ENCODE measurements at places on chromosomes 6 and 20.
A peak's percentile ranks its signal among the peaks of the same experiment; 100 is the strongest.

GRCh38 chr6:52675372-52675771 lies 4.5 kb downstream of the TMEM14A start:
- DNase-seq, result no peak

DNA sequence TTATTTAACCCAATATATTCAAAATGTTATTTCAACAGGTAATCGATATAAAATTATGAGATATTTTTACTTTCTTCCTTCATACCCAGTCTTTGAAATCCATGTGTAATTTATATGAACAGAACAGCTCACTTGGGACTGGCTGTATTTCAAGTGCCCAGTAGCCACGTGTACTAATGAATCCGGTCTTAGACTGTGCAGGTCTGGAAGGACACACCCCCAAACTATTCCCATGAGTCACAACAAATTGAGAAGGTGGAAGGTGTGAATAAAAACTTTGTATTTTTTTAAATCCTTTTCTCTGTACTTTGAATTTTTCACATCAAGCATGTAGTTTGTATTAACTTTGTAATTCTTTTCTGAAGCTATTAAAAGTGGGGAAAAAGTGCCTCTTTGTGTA lies 2.8 kb downstream of the UNC5CL start:
- DNase-seq, result no peak

- DNase-seq, result no peak
Observed at GRCh38 chr20:10225439-10226060, 6.9 kb downstream of the SNAP25 start.

- no peak for DNase-seq
Observed at GRCh38 chr6:166441325-166442078, 58.8 kb upstream of the MPC1 start.

DNA sequence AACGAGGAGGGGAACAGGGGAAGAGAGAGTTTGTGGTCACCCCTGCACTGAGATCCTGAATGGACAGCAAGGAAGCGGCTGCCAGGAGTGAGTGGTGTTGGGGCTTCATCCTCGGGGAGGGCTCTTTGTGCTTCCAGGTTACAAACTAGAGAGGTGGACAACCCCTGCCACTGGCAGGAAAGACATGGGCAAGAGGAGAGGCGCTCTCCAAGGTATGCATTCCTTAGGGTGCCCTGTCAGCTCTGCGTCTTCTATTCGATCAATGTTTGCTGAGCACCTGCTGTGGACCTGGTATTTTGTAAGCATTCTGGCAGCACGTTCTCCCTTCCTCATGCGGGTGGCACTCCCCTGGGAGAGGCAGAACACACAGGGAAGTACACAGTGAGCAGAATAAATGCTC lies 93.6 kb downstream of the CDH4 start:
- DNase-seq, result no peak

DNA sequence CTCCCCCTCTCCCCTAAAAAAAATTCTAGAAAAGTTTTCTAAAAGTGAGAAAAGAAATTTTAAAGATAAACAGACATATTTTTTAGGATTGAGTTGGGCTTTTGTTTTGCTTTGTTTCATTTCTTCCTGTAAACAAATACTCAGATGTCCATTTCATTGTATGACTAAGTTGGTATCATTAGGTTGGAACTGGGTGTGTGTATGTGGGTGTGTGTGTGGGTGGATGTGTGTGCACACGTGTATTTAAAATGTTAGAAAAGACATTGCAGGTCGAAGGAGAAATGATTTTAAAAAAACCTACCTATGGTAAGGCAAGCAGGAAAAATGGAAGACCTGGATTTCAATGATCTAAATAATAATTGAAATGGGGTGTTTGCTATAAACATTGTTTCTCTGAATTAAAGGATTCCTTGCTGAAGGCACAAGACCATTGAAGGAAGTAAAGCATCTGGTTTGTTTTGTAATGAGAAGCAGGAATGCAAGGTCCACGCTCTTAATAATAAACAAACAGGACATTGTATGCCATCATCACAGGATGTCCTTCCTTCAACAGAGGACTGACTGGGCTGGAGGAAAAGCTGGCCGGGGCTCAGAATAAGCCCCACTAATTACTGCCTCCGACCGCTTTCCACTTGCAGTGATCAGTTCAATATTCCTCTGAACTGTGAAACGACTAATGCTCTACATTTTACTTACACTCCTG lies 996 bp upstream of the PRDM1 start:
- DNase-seq, result no peak

DNA sequence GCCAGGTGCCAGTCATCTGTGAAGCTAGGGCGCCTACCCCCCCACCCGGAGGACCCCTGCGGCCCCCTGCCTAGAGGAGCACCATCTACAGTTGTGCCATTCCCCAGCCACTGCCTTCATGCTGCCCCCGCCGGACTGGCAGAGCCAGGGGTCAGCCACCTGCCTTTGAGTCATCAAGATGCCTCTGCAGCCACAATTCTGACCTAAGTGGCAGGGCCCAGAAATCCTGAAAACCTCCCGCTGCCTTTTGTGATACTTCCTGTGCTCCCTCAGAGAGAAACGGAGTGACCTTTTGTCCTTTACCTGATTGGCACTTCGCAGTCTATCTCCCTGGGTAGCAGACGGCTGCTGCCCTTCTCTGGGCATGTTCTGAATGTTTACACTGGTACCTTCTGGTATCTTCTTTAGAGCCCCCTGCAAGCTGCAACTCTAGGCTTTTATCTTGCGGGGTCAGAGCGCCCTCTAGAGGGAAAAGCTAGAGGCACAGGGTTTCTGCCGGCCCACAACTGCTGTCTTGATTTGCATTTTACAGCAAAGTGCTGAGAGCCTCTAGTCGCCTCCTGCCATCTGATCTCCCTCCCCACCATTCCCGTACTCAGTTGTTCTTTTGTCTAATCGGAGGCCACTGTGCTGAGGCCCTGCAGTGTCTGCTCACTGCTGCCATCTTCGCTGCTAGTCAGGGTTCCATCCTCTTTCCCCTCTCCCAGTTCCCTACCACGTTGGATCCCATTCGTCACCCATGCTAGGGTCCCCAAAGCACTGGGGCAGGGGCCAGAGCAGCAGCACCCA lies 26.9 kb downstream of the SPATA2 start:
- no peak for DNase-seq

- no peak for DNase-seq
Observed at GRCh38 chr6:151012321-151013294, 147.1 kb downstream of the MTHFD1L start.

DNA sequence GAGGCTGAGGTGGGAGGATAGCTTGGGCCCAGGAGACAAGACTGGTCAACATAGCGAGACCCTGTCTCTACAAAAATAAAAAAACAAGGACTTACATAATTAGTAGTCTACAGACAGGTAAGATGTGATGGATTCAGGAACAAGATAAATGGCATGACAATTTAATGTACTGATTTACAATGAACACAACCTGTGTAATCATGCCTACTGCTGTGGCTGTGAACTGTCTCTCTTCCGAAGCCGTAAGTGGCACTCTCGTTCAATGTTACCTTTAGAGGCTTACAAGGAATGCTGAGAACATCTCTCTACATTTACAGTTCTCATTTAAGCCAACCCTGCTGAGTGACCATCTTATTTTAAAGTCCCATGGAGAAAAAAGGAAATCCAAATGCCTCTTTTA lies 134.8 kb upstream of the PRDM1 start:
- no peak for DNase-seq

GRCh38 chr6:71048320-71049164 lies 91.7 kb upstream of the B3GAT2 start:
- DNase-seq, result no peak

GRCh38 chr20:50799176-50799889 lies 4.5 kb downstream of the BCAS4 start:
- no peak for DNase-seq

DNA sequence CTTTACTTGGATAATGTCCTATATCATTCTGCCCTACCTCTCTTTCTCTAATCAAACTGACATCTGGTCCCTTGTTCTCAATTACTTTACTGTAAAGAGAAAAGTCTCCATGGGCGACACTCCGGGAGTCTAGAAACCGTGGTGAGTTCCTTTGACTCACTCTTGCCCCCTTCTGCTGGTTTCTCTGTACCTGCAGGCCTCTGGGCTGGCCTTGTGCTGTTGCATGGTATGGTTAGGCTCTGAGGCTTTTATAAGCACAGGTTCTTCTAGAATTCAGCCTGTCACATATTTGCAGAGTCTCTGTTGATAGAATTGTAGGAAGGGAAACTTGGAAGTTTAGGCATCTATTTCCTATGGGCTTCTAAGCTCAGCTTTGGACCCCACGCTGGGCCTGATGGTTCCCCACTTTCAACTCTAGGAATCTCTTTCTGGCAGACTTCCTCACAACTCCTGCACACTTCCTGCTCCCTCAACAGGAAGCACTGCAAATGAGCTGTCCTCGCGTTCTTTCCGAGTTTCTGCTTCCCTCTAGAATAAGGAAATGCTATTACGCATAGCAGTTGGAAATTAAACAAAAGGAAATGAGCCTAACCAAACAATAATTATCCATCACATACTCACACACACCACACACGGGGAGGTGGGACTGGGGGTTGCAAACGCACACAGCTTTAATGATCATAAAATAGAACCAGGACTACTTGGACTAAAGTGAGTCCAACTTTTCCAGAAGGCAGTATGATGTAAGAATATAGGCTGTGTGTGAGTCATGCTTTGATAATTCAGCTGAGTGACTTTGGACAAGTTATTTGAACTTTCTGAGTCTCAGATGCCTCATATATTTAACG lies 683.3 kb downstream of the QKI start:
- no peak for DNase-seq

- DNase-seq, result no peak
Observed at GRCh38 chr20:44650771-44651433, 597 bp downstream of the ADA start.

DNA sequence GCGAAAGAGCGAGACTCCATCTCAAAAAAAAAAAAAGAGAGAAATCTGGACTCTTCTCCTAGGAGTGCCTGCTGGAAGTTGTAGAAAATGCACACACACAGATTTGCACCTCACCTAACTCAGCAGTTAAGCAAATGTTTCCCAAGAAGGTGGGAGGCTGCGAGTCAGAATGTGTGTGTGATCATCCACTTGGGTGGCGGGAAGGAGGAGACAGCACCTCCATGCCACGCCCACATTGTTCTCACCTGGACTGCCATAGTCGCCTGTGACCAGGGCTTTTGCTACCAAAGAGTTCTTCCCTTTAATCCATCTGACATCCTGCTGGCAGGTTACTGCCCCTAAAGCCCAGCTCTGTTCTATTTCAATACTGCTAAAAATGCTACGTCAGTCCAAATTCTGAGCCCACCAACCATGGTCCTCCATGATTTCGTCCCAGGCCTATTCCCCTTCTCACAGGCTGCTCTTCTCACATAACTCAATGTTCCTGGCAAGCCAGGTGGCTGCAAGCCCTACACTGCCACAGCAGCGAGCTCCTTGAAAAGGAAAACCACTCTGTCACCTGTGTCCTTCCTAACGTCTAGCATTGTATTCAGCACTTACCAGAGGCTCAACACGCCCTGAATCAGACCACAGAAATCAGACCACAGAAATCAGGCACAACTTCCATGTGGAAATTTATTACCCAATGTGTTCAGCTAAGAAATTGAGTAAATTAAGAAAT lies 77.5 kb downstream of the PSMG4 start:
- no peak for DNase-seq

DNA sequence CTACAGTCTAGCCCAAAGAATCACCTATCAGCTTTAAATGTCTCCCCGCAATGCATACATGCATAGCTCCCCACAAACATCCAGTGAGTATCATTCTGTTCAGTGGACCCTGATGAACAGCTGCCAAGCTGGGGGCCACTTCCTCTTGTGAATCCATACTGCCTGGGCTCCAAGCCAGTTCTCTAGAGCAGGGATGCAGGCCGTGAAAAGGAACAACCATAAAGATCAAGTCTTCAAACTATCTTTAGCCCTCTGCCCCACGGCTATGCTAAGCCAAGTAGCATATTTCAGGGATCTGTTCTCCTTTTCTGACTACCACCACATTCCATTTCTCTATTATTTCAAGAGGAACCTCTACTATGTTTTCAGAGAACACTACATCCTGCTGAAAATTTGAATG lies 191.7 kb upstream of the BTBD3 start:
- DNase-seq, result no peak

- no peak for DNase-seq
Observed at GRCh38 chr20:12276011-12276673, 358.4 kb downstream of the BTBD3 start.

GRCh38 chr6:20058912-20059311 lies 153.4 kb downstream of the MBOAT1 start:
- no peak for DNase-seq

GRCh38 chr6:72411872-72412708 lies 209.8 kb upstream of the KCNQ5 start:
- DNase-seq, result peak; percentile 85

GRCh38 chr6:90118069-90118468 lies 178.6 kb downstream of the BACH2 start:
- no peak for DNase-seq

- no peak for DNase-seq
Observed at GRCh38 chr6:13004601-13005000, 288.0 kb downstream of the PHACTR1 start.

DNA sequence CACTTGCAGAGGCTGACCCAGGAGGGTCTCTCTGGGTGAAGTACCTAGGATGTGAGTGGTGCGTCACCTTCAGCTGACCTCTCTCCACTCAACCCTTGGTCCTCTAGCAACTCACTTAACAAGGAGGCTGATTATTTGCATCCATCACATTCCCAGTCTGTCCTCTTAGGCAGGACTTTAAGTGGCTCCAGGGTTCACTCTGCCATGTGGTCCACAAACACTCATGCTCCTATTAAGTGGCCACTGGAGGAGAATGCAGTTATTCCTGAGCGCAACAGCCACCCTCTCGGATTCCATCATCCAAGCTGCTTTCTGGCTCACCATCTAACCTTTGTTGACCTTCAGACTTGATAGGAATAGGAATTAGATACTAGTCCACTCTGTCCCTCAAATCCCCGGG lies 61.1 kb upstream of the SCAF8 start:
- no peak for DNase-seq

DNA sequence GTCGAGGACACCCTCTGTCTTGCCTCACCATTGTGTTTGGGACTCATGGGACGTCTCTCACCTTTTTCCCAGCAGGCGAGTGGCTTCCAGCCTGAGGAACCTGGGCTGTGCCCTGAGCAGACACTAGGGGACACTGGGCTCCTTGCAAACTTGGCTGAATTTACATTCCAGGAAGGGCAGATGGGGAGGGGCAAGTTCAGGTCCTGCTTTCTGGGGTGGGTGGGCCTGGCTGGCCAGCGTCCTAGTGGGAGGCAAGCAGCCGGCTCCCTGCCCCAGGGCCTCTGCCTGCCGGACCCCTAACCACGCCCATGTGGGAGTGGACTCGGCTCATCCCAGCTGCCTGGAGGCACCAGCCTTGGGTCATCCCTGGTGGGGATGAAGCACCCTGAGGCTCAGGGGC lies 48.2 kb upstream of the MLN start:
- DNase-seq, result no peak

DNA sequence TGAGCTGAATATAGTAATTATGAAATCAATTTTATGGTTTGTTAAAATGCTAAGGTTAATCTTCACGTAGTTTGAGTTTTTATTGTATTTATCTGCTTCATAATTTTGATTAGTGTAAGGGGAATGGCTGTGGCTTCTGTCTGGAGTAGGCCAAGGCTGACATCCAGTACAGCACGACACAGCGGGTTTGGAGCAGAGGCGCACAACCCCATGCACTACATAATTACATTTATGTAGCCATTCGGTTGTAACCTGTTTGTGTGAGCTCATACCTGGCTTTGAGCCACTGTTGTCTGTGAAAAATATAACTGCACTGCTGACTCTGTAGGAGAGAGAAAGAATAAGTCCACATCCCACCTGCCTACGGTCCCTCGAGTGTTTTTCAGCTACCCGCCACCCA lies 615.5 kb downstream of the EYS start:
- no peak for DNase-seq

GRCh38 chr20:10660661-10661060 lies 13.1 kb downstream of the JAG1 start:
- no peak for DNase-seq

- DNase-seq, result no peak
Observed at GRCh38 chr6:168711049-168711640, 270.2 kb downstream of the SMOC2 start.

Measured in aorta (tissue), 5 donors.